ENCODE measurements at places on chromosomes 3 and 15.
A peak's percentile ranks its signal among the peaks of the same experiment; 100 is the strongest.

DNA sequence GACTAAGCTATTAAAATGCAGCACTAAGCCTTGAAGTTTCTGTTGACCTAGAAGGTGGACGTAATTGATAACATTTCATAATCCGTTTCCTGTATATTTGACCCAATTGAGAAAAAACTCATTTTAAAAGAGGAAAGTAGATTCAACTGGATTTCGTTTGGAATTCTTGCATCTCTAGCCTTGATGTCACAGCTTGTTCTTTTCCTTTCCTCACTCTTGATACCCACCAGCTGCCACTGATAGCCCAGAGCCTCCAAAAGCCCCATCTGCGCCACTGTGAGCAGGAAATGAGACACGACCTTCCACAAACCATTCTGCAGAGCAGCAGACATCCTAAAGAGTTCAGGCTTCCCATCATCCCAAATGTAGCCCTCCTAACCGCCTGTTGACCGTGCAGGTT, 61.8 kb downstream of the FOXB1 start:
- no peak for DNase-seq

DNA sequence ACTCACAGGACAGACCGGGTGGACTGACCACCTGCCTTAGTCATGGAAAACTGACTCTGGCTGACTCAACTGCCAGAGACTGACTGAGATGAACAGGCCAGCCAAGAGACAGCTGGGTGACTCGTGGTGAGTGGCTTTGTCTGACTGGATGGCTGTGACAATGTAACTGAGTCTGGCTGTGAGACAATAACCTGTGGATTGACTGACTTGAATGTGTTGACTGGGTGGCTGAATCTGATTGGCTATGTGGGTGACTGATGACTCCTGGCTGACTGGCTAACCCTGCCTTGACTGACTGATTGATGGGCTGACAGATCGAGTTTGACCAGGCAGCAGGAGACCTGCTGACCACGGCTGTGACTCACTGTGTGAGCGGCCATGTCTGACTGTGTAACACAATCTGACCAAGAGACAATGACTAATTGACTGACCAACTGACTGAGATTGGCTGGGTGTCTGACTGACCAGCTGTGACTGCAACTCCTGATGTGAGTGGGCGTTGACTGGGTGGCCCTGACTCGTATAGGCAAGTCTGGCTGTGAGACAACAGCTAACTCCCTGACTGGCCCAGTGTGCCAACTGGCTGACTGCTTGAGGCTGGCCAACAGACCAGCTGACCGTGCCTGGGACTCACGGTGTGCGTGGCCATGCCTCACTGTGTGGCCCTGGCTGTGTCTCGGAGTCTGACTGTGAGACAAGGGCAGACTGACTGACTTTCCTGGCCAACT, 509.1 kb downstream of the SHQ1 start:
- peak; percentile 54 for DNase-seq

GRCh38 chr3:101362406-101362805, 42.0 kb upstream of the IMPG2 start:
- DNase-seq, result no peak

- DNase-seq, result peak; percentile 78
These were observed at the start of gene NECTIN3 for GRCh38 chr3:111071257-111072030. Gene NECTIN3, plus strand, starts transcription at chr3:111071816. Its CDS starts 202 bp downstream, at chr3:111072018.

- no peak for DNase-seq
These were observed 42.1 kb downstream of the SEMA3G start for GRCh38 chr3:52402706-52403270.

DNA sequence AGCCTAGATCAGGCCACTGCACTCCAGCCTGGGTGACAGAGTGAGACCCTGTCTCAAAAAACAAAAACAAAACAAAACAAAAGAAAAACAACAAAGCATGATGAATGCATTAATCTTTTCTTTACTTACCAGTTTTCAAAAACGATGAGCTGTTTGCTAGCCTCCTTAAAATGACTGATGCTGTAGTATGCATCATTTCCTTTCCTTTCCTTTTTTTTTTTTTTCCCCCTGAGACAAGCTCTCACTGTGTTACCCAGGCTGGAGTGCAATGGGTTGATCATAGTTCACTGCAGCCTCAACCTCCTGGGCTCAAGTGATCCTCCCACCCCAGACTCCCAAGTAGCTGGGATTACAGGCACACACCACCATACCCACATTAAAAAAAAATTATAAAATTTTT, 202.0 kb downstream of the ADAMTSL3 start:
- DNase-seq, result no peak

DNA sequence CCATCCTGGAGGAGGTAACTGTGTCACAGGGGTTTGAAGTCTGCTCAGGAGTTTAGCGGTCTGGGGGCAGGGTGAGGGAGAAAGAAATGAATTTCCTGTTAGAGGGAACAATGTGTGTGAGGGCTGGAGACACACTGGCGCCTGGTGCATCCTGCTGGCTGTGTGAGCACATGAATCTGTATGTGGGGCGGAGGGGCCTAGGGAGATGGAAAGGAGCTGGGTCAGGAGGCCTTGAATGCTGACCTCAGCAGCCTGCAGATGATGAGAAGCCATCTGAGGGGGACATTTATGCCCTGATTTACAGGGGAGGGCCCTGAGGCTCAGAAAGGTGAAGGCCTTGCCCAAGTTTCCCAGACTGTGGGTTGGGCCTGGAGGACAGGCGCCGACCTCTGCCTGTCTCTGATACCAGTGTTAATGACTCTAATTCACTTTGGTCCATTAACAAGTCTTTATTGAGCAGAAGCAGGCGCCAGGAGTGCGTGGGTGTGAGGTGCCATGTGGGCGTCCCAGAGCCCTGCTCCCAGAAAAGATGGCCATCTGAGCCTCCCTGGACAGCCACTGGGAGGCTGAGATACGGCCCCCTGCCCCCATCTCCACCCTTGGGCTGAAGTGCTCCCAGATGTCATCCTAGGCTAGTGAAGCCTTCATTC, 34.8 kb downstream of the LINGO1 start:
- DNase-seq, result no peak

DNA sequence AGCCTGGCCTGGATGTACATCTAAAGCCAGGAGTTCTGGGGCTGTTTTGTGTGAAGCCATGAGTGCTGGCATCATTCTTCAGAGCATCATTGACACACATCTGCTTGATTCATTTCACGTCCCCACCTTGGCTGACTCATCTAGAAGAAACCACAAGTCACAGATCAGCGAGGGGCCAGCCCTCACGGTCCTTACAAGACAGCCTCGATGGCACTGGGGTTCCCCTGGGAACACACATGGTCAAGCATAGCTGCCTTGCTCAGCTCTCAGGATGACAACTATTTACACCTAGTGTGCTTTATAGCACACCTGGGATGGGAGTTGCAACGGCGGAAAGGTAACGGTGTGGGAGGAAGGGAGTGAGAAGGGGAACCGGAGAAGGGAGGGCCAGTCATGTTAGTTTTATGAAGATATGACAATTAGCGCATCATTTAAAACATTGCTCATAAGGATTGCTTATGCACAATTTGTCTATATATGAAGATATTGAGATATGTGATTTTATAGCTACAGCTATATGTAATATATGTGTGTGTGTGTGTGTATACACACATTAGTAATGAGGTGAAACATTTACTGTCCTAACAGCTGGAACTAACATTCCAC, 227.1 kb downstream of the RPLP1 start:
- DNase-seq, result no peak

DNA sequence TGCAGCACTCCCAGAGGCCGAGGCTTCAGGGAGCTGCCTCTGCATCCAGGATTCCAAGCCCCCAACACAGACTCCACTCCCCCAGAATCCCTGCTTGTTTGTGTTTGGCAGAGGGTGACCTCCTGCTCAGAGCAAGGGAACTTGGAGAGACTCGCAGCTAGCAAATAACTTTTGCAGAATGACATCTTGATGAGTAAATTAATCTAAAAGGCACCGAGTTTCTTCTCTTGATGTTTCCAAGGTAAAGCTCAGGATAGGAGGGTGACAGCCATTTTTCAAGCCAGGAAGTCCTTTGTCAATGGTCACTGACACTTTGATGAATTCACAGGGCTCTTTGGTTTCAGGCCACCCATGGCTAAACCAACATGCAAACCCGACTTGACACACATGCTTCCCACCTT, 523.0 kb downstream of the NTRK3 start:
- DNase-seq, result no peak

- no peak for DNase-seq
These were observed 181.3 kb upstream of the CTDSPL start for GRCh38 chr3:37680401-37680800.

- DNase-seq, result no peak
These were observed 153.8 kb downstream of the SPATA16 start for GRCh38 chr3:172987273-172987672.

- DNase-seq, result no peak
These were observed 10.5 kb upstream of the TRA2B start for GRCh38 chr3:185948292-185948691.

- DNase-seq, result no peak
These were observed 63.1 kb downstream of the LPP start for GRCh38 chr3:188217011-188217463.

DNA sequence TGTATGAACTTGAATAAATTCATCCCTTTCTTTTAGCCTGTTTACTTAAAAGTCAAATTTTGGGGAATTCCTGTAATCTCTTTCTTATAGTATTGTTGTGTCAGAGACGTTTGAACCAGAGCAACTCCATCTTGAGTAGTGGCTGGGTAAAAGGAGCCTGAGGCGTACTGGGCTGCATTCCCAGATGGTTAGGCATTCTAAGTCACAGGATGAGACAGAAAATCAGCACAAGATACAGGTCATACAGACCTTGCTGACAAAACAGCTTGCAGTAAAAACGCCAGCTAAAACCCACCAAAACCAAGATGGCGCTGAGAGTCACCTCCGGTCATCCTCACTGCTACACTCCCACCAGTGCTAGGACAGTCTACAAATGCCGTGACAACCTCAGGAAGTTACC, 94.5 kb downstream of the P3H2 start:
- DNase-seq, result no peak

- no peak for DNase-seq
These were observed 145.4 kb downstream of the GAP43 start for GRCh38 chr3:115768661-115769060.

GRCh38 chr3:152071924-152072323, 196.8 kb upstream of the MBNL1 start:
- DNase-seq, result no peak

DNA sequence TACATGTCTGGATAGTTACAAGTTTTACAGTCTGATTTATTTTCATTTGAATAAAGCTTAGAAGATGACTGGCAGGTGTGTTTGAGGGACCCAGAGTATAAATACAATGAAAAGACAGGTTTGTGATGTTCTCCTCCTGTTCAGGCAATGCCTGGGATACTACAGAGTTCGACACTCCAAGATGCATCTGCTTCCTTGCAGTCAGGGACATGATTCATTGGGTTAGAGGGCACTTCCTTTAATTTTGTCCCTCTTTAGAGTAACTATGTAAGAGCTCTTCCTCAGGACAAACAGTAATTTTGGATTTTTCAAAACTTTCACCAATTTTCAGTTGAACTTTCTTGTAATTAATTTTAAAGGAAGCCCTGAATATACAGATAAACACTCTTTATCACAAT, 102.0 kb downstream of the LMLN start:
- DNase-seq, result no peak

GRCh38 chr15:69414701-69415167, 585 bp downstream of the KIF23 start:
- no peak for DNase-seq

GRCh38 chr3:13053420-13053819, 19.8 kb downstream of the IQSEC1 start:
- DNase-seq, result no peak

DNA sequence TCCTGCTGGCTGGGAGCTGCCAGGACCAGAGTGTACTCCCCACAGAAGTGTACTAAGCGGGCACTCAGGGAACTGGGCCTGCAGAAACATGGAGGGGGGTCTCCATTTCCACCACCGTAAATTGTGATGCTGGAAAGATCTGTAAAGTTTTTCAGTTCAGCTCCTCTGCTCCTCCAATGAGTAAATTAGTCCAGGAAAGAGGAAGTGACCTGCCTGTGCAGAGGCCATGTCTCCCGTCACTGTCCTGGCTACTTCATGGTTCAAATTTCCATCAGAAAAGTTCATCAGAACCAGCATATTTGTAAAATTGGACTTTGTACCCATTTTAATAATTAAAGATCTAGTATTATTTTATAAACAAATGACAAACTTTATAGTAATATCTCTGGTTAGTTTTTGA, 226.7 kb upstream of the THBS1 start:
- DNase-seq, result no peak

- DNase-seq, result no peak
These were observed 241.7 kb downstream of the FEZF2 start for GRCh38 chr3:62131620-62132019.

- DNase-seq, result no peak
These were observed 600.6 kb upstream of the SEMA6D start for GRCh38 chr15:47116698-47117097.

DNA sequence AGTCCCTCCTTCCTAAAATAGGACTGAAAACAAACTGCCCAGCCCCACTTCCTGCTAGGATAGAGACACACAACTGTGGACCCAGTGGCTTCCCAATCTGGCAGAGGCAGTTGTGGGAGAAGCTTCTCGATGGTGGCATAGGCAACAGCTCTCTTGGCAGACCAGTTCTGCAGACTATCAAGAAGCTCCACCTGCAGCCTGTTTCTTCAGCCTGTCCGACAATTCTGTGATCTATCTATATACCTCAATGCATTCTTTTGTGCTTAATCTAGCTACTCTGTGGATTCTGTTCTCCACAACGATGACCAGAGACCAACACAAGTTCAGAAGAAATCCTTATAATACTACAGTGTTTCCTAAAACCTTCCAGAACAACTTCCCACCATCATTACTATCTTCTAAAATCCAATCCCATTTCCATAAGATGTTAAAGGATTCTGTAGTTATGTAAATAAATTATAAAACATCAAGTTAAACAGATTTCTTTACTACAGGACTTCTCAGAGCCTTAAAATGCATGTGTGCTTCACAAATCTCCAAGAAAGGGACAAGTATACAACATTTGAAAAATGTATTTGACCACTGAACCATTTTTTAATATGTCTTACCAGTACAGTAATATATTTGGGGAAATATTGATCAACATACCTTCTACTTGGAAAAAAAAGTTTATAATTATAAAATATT, 57.7 kb downstream of the IGF2BP2 start:
- DNase-seq, result no peak

DNA sequence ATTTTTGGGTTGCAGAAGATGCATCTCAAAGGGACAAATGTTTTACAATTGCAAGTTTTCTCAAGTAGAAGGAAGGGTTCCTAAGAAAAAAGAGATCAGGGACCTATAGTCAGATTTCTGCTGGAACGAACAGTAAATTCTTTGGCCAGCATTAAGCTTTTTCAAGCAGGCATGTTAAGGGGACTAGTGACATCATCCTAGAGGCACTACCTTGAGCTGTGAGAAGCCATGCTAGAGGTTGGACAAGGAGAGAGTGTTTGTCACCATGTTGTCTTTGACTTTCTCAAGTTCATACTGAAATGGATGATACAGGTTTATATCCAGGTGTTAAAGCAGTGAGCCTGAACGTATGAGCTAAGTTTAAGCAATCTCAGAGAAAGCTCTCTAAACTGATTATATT, 85.2 kb upstream of the WDR72 start:
- DNase-seq, result no peak

DNA sequence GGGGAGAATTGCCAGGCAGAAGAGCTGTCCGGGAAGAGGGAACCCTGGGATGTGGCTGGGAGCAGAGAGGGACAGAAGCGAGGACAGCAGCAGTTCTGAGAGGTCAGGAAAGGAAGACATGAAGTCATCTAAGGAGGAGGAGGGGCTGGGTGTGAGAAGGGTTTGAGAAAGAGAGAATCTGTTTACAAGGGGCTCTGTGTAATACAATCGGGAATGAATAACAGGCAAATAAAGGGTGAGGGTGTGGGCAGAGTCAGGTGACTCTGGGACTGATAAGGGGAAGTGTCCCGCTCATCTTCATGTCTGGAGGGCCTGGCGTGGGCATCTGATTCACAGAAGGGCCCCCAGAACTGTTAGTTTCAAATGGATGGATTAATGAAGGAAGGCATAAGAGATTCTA, 191.3 kb downstream of the XXYLT1 start:
- no peak for DNase-seq

Data from activated T-cell treated with anti-CD3 and anti-CD28 coated beads for 4 hours (primary cell).